Hematopoietic multipotent progenitor cell treated with erythropoietin and hydrocortisone succinate and interleukin-3 and kit ligand, for 15 days (in vitro differentiated cells): ENCODE measurements at places on chromosomes 11 and 22.

- no peak for DNase-seq
Measured at GRCh38 chr11:116368784-116369183, 404.0 kb downstream of the BUD13 start.

GRCh38 chr22:33666279-33666960 is 253.9 kb downstream of the LARGE1 start:
- DNase-seq = no peak

- DNase-seq = peak; percentile 18
Measured at GRCh38 chr11:117931971-117932370, 2.8 kb upstream of the TMPRSS13 start.

DNA sequence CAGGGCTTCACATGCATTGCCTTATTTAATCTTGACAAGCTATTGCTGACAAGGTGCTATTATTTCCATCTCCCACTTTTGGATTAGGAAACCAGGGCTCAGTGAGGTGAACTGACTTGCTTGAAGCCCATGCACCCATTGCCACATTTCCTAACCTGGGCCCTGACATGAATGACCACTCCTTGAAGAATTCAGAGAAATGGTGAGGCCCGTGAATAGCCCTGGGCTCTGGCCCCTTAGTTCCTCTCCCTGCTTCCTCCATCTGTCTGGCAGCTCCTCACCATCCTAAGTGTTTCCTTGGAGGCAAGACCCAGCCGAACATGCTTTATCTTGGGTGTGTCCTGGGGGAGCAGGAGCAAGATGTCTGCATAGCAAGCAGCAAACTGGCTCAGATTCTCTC is 56.1 kb upstream of the NECTIN1 start:
- DNase-seq = no peak

DNA sequence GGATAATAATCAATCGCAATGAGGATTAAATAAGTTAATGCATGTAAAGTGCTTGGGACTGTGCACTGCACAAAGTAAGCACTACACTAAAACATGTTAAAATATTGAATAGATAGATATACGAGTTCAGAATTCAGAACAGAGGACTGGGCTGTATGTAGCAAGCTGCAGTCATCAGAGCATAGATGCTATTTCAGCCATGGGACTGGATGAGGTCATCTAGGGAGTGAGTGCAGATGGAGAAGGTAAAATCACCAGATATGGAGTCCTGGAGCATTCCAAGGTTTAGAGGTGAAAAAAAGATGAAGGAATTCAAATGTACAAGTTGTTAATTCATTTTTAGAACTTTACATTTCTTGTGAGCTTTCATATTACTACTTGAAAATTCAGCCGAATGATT is 347.5 kb upstream of the DDI1 start:
- no peak for DNase-seq

- DNase-seq = no peak
Measured at GRCh38 chr22:43491737-43492136, 79.9 kb downstream of the MPPED1 start.

DNA sequence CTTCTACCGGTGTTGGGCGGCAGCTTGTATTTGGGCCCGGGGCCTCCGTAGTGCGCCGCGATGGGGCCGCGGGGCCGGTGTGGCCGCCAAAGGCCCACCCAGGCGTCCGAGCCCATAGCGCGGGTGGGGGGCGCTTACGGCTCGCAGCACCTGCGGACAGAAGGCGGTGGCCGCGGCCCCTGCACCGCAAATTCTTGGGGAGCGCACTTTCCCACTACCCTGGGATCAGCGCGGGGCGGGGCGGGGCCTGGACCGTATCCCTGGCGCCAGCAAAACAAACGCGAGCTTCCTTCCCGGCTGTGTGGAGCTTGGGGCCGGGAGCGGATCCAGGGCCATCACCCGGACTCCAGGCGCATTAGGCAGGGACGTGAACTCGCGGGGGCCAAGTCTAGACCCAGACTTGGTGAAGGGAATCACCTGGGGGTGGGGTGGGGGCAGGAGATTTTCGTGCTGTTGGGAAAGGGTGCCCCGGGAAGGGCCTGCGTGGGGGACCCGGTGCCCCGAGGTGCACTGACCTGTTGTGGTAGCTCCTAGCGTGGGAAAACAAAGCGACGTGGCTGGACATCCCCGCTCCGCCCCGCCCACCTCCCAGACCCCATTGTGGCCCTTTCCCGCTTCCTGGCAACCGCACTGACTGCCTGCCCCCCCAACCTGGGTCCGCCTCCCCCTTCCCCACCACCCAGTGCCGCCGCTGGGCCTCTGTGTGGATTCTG is 2.3 kb upstream of the TYMP start:
- no peak for DNase-seq

DNA sequence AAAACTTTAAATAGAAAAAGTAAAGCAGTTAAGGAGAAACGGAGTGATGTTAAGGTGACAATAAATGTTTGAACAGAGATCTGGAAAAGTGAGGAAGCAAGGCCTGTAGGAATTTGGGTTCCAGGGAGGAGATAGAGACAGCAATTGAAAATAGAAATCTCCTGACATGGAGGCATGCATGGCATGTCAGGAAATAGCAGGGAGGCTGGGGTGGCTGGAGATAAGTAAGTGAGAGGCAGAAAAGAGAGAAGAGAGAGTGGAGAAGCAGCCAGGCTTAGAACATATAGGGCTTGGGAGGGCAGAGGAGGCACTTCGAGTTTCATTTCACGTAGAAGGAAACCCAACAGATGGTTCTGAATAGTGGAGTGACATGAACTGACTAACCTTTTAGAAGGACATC is 185.5 kb downstream of the LRRC4C start:
- DNase-seq = no peak

- DNase-seq = no peak
Measured at GRCh38 chr11:58919980-58920379, 19.3 kb upstream of the GLYATL1 start.

GRCh38 chr11:64582885-64583284 is 8.1 kb upstream of the SLC22A12 start:
- no peak for DNase-seq

GRCh38 chr11:76048763-76049162 is 157.5 kb downstream of the WNT11 start:
- no peak for DNase-seq

GRCh38 chr22:35903571-35904335 is 124.9 kb downstream of the RBFOX2 start:
- DNase-seq = no peak

- DNase-seq = no peak
Measured at GRCh38 chr22:16717699-16718558, 107.3 kb downstream of the XKR3 start.

DNA sequence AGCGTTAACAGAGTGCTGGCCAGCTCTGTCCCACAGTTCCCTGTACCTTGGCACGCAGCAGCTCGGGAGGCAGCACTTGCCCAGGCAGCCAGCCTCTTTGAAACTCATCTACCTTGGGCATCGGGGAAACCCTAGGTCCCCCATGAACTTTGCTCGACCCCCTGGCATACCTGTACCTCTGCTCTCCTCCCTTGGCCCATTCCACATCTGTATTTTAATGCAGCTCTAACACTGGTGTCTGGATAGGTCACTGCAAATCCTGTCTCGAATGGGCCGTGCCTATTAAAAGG is 304.1 kb downstream of the TBC1D22A start:
- no peak for DNase-seq

- no peak for DNase-seq
Measured at GRCh38 chr11:18236664-18237356, at the start of gene SAA4. Gene SAA4 (minus strand): TSS chr11:18236802. CDS start chr11:18235926, 876 bp downstream.

DNA sequence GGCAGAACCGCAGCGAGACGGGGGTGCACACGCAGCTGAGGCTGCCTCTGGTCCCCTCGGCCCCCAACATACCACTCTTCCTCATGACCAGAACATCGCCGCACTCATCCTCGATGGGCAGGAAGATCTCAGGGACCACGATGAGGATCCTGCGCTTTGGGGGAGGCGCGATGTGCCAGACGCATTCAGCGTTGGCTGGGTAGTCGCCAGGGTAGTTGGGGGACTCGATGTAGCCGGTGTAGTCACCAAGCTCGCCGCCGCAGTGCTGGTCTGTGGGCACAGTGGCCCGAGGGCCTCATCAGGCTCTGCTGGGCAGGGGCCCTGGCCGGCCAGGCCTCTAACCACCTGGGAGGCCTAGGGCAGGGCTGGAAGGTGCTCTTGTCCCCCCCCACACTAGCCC is 23.0 kb upstream of the TTLL12 start:
- no peak for DNase-seq

- no peak for DNase-seq
Measured at GRCh38 chr11:1158681-1159487, 1.1 kb downstream of the MUC5AC start.

DNA sequence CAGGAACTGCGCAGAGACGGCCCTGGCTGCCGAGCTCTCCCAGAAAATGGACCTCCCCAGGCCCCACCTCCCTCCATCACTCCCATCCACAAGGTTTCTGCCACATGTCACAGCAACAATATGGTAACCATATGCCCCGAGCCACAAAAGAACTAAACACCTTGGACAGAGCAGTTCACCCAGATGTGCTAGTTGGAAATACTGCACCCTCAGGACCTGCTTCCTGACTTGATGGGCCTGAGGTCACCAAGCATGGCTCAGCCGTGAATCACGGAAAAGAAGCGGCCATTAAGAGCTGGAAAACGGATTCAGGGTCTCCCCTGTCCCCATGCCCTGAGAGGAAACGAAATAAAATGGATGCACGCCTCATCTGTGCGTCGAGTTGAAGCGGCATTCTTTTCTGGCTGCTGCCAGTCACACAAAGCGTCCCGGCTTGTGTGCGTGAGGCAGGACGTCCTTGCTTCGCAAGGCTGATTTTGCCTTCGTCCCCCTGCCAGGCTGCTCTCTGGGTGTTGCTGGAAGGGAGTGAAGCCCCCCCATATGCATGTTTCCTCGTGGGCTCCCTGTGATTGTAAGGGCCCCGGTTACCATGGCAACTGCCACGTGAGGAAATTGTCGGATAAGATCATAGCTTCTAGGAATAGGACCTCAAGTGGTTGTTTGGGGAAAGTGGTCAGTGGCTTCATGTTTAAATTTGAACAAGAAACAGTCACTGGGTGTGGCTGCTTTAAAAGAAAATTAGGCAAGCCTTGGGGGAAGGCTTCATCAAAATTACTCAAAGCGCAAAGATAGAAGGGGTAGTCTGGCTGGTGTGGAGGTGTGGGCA is 51.7 kb downstream of the FLI1 start:
- no peak for DNase-seq

- DNase-seq = no peak
Measured at GRCh38 chr11:110759972-110760381, 47.7 kb upstream of the ARHGAP20 start.

GRCh38 chr11:12260731-12261521 is 116.4 kb upstream of the PARVA start:
- no peak for DNase-seq

DNA sequence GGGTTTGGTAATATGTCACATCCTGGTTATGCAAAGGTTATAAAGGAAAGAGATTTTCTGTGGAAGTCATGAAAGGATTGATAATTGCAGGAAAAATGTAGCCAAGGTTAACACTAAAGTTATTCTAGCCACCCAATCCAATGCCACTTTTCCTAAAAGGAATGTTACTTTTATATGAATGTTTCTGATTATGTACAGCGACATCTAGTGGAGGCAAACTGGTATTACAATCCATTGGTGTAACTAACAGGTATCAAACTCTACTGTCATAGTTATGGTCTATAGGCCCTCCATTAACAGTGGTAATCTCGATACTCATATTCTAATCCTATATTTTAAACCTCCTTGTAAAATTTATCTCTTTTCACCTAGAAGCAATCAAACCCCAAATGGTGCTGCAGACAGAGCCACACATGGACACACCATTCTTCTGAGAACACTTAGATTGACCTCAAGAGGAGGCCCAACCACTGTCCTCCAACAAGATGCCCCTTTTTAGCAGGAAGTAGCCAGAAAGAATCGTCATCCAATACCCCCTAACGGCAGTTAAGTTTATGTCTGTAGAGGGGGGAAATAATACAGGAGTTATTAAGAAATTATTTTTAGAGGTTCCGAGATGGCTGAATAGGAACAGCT is 74.9 kb upstream of the RAG2 start:
- peak; percentile 63 for DNase-seq

- no peak for DNase-seq
Measured at GRCh38 chr11:3964056-3964455, 108.6 kb downstream of the STIM1 start.

GRCh38 chr22:49997932-49998717 is 14.4 kb downstream of the IL17REL start:
- no peak for DNase-seq

- DNase-seq = no peak
Measured at GRCh38 chr11:32400670-32401369, 34.5 kb downstream of the WT1 start.

- no peak for DNase-seq
Measured at GRCh38 chr11:117255966-117256365, 23.5 kb downstream of the RNF214 start.

DNA sequence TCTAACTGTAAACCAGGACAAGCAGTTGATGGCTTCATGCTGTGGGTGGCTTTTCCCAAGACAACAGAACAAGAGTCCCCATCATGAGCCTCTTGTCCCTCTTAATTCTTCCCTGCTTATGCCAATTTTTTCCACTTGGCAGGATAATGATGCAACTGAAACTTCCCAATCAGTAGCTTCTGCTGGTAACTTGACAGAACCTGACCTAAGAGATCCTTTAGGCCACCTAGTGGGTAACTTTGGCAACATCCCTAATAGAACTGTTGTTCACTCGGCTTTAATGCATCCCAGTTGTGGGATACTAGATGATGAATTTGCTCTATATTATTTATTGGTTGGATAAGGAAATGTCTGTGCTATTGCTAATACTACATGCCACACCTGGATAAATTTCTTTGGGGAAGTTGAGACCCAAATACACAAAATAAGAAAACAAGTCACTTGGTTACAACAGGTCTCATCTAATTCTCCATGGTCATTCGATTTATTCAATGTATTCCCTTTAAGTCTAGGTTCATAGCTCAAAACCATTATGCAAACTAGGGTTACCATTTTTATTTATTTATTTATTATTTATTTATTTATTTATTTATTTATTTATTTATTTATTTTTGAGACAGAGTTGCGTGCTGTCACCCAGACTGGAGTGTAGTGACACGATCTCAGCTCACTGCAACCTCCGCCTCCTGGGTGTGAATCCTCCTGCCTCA is 41.4 kb upstream of the NFAM1 start:
- peak; percentile 40 for DNase-seq
